ENCODE measurements at places on chromosomes 12 and 14.

DNA sequence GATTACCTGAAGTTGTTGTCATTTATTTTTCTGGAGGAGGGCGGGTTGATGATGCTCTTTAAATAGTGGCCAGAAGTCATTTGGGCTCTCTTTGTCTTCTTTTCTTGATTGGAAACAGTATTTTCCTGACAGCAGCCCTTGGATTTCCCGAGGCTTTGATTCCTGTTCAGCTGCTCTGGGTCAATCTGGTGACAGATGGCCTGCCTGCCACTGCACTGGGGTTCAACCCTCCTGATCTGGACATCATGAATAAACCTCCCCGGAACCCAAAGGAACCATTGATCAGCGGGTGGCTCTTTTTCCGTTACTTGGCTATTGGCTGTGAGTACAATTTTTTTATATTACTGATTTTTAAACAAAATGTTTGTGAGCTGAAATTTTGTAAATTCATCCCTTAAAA is 60.4 kb downstream of the ANAPC7 start:
- no peak for DNase-seq

- DNase-seq, result no peak
These were observed 400.4 kb downstream of the ATP23 start for GRCh38 chr12:58341791-58342190.

DNA sequence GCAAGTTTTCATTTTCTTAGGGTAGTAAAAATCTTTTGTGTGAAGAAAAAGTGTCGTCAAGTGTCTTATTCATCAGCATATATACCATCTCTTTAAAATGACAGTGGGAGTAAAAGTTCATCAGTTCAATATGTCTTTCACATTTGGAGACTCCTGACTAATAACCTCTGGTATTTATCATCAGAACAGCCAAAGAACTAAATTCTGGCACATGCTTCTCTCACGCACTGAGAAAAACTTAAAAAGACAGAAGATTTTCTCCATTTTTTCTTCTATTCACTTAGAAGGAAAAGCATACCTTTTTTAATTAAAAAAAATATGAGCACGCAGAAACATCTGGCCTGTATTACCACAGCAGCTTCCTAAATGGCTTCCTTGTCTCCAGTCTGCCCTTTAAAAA is 265.7 kb downstream of the AKAP6 start:
- no peak for DNase-seq

DNA sequence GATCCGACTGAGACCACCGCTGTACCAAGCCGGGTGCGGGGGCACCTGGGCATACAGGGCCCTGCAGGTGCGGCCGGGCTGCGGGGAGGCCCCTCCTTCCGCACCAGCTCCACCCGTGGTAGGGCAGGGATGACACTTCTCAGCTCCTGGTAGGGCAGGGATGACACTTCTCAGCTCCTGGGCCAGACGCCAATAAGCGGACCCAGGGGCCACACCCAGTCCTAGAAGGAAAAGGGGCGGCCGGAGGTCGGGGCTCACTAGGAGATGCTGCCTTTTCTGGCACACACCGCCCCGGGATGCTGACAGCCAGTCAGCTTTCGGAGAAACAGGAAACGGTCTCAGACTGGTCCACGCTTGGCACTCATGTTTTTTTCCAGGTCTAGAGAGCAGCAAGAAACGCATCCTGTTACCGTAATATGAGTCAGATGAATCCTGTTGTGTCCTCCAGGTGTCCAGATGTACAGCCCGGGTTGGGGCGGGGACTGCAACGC is 34.8 kb downstream of the NFKBIA start:
- no peak for DNase-seq

GRCh38 chr12:25427337-25428249 is 125.5 kb downstream of the LMNTD1 start:
- no peak for DNase-seq

- DNase-seq, result peak; percentile 99
These were observed 76.3 kb downstream of the MAP1LC3B2 start for GRCh38 chr12:116635487-116635886.

DNA sequence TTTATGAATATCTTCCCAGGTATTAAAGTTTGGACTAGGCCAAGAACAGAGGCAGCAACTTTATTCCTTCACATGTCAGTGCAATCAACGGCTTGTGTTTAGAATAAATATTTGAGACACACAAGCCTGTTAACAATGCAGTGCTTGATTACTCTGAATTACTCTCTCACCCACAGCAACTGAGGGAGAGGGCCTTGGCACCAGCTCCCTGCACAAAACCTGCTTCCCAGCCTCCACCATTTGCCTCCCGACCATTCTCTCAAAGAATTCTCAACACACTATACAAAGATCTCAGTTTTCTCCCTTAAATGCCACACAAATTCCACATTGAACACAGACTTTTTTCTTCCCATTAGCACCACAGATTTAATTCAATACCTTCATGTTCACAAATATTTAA is 77.0 kb downstream of the STON2 start:
- no peak for DNase-seq

- no peak for DNase-seq
These were observed 337.8 kb downstream of the ADAMTS20 start for GRCh38 chr12:43214166-43214565.

DNA sequence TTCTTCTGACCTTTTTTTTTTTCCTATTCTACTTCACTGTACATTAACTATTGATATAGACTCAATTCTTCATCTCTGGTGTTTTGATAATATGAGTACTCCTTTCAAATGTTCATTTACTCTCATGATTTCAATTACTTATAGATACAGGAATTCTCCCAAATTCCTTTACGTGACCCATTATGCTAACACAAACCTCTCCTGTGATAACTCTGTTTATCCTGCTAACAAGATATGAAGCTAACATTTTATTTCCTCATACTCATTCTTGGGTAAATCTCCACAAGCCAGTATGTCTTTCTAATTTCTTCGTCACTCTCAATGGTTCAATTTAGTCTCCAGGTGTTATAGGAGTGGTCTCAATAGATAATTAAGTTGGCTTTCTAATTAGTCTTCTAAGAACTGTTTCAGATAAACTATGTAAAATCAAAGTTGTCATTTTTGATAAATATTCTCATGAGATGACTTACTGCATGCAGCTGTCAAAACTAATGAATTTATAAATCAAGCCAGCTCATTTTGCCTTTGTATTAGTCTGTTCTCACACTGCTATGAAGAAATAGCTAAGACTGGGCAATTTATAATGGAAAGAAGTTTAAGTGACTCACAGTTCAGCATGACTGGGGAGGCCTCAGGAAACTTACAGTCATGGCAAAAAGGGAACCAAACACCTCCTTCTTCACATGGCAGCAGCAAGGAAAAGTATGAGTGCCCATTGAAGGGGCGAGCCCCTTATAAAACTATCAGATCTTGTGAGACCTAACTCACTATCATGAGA is 130.6 kb upstream of the MYF6 start:
- no peak for DNase-seq

- DNase-seq, result no peak
These were observed 39.2 kb downstream of the DICER1 start for GRCh38 chr14:95117937-95118721.
